ENCODE measurements at places on chromosomes 4 and X. TPM values are rescaled to one million over a fixed set of nuclear protein-coding genes. Genes with fewer than 3 reads are reported as not detected.

GRCh38 chr4:122816476-122816875 lies 10.2 kb upstream of the FGF2 start:
- no peak for DNase-seq

DNA sequence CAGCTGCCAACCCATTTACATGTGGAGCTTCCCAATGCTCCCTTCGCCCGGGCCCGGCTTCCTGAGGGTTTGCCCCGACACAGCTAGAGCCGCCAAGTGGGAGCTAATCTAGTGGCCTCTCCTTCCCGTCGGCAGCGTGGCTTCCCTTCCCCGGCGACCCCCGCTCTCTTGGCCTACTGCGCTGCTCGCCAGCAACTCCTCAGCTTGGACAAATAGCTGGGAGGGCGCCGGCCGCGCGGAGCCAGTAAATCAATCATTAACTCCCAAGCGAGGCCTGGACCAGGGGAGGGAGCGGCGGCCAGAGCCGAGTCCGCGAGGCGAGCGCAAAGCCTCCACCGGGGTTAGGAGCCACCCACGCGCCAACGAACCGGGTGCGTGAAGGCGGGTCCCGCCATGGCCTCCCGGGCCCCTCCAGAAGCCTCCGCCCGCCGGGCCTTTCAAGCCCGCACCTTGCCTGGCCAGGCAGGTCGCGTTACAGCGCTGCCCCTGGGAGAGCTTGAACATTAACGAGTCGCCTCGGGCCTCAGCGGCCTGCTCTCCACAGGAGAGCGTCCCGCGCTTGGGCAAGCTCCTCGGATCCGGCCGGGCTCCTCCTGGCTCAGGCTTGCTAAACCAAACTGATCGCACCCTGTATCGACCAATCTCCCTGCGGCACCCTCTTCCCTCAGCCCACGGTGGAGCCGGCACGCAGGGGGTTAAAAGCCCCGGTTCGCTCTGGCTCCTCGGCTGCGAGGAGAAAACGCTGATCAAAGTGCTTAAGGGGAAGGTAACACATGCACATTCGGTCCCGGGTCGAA lies 10.6 kb upstream of the BCOR start:
- peak; percentile 60 for DNase-seq

DNA sequence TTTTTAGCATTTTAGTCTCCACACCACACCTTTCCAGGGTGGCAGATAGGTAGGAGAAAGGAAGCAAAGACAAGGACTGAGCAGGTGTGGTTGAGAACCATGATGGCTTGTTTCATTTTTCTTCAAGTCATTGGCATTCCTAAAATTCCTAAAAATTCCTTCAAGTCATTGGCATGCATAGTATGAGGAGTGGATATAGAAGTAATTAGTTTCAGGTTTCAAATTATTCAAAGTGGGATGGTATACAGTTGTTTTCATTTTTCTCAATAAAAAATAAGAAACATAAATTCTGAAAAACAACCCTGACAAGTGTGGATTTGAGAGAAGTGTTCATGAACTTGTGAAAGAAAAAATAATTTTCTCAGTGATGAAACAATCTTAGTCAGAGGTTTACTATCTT lies 22.3 kb upstream of the HERC3 start:
- DNase-seq = no peak

Gene S100P
- polyA plus RNA-seq = 118 TPM

DNA sequence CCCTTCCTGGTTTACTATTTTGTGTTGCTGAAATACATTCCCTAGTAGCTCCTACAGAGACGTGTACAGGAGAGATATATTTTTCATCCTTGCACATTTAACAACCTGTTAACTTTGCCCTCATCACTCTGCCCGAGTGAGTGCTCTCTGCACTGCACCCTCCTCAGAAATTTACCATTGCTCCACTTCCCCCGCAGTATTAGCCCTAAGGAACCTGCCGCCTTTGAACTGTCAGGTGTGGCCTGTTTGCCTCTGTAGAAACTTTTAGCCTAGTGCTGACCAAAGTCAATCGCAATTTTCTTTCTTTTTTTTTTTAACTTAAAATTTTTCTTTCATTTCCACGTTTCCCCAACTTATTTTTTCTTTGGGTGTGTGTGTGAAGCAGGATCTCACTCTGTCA lies 46.6 kb upstream of the TBL1X start:
- no peak for DNase-seq

DNA sequence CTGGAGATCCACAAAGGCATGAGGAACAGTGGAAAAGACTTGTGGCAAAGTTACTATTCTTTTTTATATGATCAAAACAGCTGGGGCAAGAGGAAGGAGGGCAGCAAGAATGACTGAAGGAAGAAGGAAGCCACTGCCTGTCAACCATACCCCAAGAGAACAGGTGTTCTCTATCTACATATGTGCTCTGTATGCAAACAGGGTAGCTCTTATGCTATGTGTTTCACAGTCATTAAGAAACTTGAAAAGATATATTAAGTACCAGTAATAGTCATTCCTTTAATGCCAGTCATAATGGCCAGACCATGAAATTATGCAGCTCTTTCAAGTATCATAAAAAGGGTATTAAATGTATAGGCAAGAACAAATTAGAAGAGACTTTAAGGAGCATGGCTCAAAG lies 363.9 kb downstream of the KLHL13 start:
- DNase-seq = no peak

Gene MAGEA10
- polyA plus RNA-seq = not detected

Gene APEX2
- 15.4 TPM for polyA plus RNA-seq

Gene IL3RA
- polyA plus RNA-seq = 19.4 TPM

DNA sequence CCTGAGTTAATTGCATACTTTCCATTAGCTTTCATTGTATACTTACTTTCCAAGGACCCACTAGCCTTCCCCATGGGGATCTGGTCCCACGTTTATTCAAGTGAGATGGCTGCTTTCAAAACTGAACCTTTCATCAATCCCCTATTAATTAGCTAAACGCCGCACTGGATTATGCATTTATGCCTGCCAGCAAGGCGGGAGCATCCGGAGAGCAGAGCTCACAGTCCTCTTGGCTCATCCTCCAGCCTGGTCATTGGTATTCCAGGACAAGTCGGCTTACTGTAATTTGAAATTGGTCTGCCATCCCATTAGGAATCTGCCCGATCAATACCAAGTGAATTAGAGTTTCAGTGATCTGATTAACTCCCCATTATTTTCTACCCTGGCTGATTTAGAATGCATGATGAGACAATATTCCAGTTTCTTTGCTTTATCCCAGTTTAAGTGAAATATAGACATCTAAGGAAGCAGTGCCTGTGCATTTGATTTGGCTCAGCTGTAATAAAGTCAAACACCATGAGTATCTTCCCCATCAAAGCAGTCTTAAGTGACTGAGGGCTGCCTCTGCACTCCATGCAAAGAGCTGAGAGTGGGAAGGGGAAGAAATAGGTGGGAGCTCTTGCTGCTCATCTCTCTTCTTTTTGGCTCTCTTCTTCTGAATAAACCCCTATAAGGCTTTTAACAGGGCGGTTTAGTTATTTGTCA lies 411.4 kb downstream of the GPAT3 start:
- DNase-seq = no peak

DNA sequence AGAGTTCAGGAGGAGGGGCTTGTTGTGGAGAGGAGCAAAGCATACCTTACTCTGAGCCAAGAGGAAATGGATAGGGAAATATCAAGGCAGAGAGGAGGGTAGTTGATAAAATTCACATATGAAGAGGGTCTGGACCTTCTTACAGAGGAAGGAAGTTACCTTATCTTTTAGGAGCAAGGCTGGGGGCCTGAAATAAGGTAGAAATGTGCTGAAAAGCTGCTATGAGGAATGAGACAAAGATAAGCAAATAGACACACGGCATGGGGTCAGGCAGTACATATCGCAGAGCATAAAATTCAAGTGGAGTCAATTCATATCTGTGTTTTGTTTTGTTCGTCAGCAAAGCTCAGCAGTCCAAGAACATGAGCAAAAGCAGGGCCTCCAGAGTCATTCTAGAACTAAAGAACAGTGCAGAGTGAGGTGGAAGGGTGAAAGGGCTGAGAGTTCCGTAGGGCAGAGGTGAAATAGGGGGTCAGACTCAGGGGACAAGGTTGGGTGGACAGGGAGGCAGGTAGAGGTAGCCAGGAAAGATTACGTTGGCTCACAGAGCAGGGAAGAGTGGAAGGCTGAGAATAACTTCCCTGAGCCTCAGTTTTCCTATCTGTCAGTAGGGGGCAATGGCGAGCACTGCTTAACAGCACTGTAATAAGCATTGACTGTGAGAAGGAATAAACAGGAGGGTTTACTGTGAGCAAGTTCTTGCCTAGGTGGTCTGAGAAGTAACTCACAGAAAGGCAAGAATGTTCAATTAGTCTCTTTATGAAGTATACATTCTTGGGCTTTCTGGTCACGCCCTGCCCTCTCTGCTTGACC lies 9.2 kb downstream of the VSIG4 start:
- DNase-seq = no peak

DNA sequence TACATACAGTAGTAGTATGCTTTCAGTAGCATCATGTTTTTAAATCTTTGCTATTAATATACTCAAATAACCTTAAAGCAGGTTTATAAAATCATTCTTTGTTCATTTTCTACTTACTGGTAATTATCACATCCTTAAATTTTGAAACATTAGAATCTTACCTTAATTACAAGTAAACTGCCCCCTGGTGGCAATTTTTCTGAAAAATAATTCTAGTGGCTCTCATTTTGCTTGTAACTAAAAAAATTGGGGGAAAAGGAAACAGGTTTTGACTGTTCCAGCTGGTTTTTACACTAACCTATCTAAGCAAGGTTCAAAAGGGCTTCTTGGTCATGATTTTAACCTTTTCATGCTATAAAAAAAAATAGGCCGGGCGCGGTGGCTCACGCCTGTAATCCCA lies 18.5 kb upstream of the DCAF4L1 start:
- peak; percentile 23 for DNase-seq

- no peak for DNase-seq
Measured at GRCh38 chrX:85620466-85620865, 241.0 kb upstream of the POF1B start.

GRCh38 chrX:43225626-43226328 lies 430.3 kb upstream of the MAOA start:
- DNase-seq = no peak

DNA sequence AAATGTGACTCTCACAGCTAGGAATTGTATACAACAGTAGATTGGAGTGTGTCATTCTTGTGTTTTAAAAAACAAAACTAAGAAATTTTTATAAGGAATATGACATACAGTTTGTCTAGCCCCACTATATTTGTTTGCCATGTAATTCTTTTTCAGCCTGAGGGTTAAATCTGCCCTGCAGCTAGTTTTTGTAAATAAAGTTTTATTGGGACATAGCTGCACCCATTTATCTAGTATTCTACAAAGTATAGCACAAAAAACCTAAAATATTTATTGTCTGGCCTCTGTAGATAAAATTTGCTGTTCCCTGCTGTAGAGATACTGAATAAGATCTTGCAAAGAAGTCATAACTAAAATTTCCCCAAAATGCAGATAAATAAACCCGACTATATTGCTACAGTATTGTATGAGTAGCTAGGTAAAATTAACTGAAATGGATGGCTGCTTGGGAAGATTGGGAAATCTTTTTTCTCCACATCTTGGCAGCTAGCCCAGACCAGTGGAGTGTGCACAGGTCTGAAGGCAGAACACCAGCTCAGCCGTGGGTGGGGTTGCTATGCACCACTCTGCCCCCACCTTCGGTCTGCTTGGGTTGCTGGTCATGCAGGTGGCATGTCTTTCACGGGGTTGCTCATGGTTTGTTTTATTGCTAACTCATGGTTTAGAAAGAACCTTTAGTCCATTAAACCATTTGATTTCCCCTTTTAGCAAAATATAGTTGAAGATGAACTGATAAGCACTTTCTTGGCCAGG lies 127.9 kb downstream of the KLHL8 start:
- DNase-seq = peak; percentile 62

- peak; percentile 40 for DNase-seq
Measured at GRCh38 chr4:149247164-149247563, 568.5 kb downstream of the IQCM start.

DNA sequence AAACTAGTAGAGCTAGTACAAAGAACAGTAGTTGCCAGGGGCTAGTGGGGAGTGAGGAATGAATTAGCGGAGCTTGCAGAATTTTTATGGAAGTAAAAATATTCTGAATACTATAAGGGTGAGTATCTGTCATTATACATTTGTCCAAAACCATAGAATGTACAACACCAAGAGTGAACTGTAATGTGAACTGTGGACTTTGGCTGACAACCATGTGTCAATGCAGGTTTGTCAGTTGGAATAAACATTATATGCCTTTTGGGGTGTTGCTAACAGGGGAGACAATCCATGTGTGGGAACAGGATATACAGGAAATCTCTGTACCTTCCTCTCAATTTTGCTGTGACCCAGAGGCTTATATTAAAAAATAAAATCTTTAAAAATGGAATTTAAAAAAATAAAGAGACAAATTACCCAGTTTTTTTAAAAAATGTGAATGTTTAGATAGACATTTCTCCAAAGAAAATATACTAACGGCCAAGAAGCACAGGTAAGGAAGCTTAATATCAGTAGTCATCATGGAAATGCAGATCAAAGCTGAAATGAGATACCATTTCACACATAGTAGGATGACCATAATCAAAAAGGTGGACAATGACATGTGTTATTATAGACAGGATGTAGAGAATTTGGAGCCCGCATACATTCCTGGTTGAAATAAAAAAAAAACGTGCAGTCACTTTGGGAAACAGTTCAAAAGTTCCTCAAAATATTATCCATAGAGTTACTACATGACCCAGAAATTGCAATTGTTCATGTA lies 899.8 kb downstream of the RAB28 start:
- DNase-seq = no peak

Gene SYNPO2
- polyA plus RNA-seq = 3.5 TPM

GRCh38 chr4:53346920-53347852 lies 18.7 kb downstream of the SCFD2 start:
- DNase-seq = peak; percentile 60

GRCh38 chr4:8647626-8648025 lies 55.1 kb downstream of the CPZ start:
- DNase-seq = no peak

DNA sequence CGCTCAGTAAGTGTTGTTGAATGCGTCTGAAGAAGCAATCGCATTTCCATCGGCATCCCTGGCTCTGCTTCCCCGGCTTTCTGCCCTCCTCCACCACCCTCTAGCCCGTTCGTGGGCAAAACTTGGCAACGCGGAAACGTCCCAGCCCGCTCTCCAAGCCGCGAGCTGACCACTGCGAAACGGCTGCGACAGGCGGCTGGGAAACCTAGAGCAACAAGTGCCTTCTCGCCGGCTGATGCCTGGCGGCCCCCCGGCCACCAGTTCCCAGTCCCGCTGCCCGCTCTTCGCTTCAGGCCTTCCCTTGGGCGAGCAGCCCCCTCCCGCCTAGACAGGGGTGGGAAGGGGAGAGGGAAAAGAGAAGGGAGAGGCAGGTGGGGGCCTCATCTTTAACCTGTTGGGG lies 837 bp downstream of the CITED1 start:
- no peak for DNase-seq

Gene GAGE13
- not detected for polyA plus RNA-seq
